Fibroblast of lung (primary cell): ENCODE measurements at places on chromosomes 2 and 18.

- no peak for DNase-seq
These were observed 40.6 kb downstream of the INSIG2 start for GRCh38 chr2:118128826-118129225.

DNA sequence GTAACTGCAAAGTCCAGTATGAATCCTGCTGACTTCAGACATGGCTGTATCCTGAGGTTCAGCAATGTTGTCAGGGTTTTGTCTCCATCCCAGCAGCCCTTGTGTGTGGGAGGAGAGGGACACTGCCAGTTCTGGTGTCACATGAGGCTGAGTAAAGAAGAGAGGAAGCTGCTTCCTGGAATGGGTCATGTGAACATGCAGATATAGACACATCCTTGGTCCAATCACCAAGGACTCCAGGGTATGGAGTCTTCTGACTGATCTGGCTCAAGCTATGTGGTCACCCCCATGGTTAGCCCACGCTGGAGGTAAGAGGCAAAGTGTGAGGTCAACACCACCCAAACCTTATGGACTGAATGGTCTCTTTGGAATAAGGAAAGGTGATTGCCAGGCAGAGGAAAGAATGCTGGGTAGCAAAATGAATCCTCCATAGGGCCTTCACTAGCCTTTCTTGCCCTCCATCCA lies 134.4 kb upstream of the SLC1A4 start:
- DNase-seq: no peak

GRCh38 chr18:62164855-62165487 lies 21.9 kb downstream of the PIGN start:
- DNase-seq: no peak

DNA sequence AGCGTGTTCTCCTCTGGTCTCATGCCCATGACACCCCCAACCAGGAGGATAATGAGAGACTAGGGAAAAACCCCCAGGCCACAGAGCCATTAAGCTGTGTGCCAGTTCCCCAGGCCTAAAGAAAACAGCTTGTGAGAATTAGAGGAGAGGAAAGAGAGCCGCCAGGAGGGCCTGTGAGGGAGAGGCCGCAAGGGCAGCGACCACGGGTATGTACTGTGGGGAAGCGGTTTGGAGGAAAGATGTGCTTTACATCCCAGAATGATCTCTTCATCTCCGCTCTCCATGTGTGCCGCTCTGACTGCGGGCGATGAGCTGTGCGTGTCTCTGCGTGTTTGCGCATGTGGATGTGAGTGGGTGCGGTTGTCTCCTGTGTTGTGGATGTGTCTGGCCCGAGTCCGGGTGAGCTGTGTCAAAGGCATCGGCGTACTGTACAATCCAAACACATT lies 82.9 kb downstream of the DYSF start:
- DNase-seq: no peak

- DNase-seq: no peak
These were observed 1.4 kb downstream of the MBD2 start for GRCh38 chr18:54222922-54223567.

- DNase-seq: no peak
These were observed 88.3 kb downstream of the NRP2 start for GRCh38 chr2:205770577-205770976.

DNA sequence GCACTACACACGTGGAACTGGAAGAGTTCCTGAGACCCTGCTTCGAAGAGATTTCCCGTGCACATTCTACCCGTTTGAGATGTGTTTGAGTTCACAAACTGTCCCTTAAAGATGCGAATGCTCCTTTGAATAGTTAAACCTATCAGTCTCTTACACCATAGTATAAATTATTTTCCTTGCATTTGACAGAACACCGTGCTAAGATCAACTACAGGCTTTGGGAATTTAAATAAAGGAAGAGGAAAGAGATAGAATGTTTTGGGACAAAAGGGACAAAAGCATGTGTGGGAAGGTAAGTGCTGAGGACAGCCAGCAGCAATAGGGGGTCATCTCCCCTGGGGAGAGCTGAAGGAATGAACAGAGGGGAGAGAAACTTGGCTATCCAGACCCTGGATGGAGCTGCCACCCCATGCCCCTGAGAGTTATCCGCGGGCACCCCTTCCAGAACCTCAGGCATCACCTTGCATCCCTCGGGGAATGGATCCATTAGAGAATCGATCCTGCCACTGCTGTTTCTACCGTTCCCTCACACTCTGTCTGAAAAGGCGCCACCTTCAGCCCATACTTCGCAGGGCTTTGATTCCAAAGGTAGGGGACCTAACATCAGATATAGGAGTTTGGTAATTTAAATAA lies 888 bp upstream of the ADCY3 start:
- no peak for DNase-seq

DNA sequence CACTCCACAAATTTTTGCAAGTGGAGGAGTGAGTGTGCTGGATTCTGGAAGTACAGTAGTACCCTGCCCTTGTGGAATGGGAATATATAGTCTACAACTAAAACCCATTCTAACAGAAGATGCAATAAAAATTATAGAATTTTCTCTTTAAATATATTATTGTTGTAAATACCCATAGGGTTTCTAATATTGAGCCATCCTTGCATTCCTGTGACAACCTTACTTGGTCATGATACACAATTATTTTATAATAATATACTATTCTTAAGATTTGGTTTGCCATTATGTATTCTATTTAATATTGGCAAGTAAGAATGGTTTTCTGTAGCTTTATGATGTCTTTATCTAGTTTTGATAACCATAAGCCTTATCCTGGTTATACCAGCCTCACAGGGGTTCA lies 52.2 kb downstream of the EML6 start:
- DNase-seq: no peak

GRCh38 chr2:68417926-68418325 lies 49.2 kb downstream of the FBXO48 start:
- no peak for DNase-seq

GRCh38 chr18:54924948-54925347 lies 34.3 kb downstream of the CCDC68 start:
- peak; percentile 53 for DNase-seq

DNA sequence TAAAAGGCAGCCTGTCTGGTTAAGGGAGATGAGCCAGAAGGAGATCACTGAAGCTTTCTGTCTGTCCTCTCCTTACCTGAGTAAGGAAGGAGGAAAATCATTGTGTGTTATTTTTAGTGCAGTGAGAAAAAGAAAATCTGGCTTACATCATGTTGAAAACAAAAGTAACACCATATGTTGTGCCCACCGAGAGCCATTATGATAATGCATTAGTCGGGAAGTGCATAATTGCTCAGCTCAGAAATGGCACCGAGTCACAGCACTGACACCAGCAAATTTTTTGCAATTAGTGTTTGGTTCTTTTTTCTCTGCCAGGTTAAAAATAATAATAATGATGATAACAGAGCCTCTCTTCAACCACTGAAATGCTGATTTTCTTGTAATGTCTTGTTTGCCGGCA lies 46.6 kb downstream of the HNMT start:
- no peak for DNase-seq

DNA sequence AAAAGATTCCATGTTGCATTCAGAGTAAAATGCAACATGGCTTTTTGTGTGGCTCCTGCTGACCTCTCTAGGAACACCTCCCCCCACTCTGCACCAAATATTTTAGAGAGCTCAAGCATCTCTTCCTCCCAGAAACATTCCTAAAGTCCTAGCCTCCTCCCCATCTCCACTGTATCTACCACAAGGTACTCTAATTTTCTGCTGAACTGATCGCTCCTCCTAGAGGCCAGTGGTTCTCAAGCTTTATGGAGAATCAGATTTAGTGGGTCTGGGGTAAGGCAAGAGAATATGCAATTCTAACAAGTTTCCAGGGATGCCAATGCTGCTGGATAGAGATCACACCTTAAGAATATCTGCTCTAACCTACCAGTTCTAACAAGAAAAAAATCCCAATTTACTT lies 89.5 kb upstream of the HNRNPA3 start:
- no peak for DNase-seq

DNA sequence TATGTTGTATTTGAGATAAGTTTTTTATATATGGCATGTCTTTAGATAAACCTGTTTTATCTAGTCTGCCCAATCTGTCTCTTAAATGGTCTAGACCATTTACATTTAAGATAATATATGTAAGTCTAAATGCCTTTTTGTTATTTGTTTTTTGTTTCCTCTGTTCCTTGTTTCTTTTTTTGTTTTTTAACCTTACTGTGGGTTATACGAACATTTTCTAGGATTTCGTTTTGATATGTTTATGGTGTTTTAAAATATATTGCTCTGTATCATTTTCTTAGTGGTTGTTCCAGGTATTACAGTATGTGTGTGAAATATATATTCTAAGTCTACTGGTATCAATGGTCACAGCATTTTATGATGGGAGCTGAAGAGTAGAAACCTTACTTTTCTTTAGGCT lies 13.3 kb downstream of the BCL2L11 start:
- no peak for DNase-seq

DNA sequence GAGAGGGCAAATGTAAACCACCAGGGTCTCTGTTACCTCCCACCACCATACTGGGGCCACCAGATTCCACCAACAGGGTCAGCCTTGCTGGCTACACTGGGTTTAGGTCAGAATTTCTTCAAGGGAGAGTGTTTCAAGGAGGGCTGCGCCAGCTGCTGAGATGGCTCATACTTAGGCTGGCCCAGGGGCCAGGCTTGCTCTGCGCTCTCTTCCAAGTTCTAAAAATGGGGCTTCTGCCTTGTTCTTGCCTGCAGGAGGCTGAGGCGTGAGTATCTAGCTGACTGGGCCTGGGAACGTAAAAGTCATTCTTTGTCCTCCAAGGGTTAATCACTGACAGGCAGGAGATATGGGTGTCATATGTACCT lies 28.1 kb downstream of the MRPL33 start:
- DNase-seq: no peak

GRCh38 chr2:138512672-138513071 lies 11.1 kb downstream of the SPOPL start:
- DNase-seq: peak; percentile 20

- DNase-seq: no peak
These were observed 142.3 kb upstream of the FBXO11 start for GRCh38 chr2:48048476-48049171.

GRCh38 chr2:129888461-129888860 lies 91.0 kb upstream of the RAB6C start:
- no peak for DNase-seq

DNA sequence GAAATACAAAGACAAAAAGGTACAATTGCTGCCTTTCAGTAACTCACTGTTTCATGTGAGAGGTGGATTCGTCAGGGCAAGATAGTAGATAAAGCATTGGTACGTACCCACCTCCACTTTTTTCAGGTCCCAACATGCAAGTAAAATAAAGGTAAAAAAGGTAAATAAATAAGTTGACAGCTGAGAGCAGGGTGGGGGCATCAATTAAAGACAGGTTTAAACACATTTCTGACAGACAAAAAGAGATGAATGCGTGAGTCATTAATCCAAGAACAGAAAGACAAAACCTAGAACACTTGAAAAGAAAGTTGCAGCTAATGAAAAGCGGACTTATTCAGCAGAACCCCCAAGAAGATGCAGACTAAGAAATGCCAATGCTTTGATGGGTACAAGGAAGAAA lies 979.6 kb upstream of the CDH2 start:
- DNase-seq: peak; percentile 18

- DNase-seq: no peak
These were observed 95.2 kb upstream of the BOD1L2 start for GRCh38 chr18:57051657-57052044.

GRCh38 chr2:58756336-58756735 lies 515.2 kb upstream of the FANCL start:
- no peak for DNase-seq

DNA sequence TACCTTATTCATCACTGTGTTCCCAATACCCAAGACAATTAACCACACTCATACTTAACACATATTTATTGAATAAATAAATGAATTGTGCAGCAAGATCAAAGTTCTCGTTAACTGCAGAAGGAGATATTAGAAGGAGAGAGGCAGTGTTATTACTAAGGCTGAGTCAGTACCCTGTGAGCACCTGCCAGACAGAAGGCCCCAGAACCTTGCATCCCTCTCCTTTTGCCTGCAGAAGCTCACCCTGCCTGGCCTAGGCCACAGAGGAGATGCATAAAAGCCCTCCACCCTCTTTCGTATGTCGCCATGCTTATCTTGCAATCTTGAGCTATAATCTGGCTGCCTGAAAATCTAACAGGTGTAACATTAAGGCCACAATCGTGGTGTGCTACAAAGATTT lies 20.5 kb upstream of the RNF149 start:
- DNase-seq: no peak

- DNase-seq: no peak
These were observed 137.9 kb downstream of the SLC4A3 start for GRCh38 chr2:219765231-219765911.

GRCh38 chr2:108413711-108414095 lies 35.3 kb upstream of the GCC2 start:
- no peak for DNase-seq

DNA sequence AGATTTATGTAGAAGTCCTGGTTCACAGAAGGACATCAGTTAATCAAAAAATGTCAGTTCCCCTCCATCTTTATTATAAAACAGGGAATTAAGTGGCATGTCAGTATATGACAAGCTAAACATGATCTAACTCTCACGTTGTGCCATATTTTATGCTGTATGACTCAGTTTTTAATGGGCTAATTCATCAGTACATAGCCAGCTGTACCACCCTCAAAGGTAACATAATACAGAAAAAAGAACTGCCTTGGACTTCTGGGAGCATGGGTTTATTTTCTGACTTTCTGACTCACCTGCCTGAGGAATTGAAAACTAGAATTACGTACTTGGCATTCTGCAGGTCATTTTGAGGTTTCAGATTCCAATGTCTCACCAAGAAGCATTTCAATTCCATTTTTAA lies 135.7 kb downstream of the CMPK2 start:
- no peak for DNase-seq

GRCh38 chr2:85011098-85011497 lies 40.1 kb downstream of the KCMF1 start:
- DNase-seq: no peak

DNA sequence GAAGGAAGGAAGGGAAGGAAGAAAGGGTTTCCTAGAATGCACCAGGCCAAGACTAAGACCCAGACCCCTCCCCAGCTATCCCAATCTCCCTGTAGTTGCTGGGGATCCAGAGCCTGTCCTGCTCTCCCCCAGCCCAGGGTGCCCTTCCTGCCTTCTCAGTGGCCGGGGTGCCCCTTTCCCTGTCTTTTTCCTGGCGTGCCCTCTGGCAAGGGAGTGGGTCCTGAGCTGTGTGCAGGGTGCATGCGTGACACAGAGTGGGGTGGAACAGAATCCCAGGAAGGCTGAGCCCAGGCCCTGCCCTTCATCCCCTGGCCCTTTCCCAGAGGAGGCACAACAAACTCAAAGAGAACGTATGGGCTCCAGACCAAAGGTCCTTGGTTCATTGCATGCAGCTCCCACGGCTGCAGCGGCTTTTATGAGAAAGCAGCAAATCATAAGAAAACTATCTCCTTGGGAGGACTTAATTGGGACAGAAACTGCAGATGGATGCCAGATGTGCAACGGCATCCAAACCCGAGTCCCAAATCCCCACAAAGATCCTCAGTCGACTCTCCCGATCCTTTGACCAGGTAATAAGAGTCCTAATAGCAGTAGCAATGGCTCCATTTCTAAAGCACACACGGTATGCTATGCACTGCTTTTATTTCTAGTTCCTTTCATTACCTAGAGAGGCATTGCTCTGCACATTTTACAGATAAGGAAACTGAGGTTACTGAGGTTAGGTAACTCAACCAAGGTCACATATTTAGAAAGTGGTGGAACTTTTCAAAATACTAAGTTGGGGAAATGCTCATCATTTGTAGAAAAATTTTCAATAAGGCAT lies 12.7 kb upstream of the ARID5A start:
- no peak for DNase-seq
